Mesendoderm (in vitro differentiated cells): ENCODE measurements at places on chromosomes 3 and 15.
A peak's percentile ranks its signal among the peaks of the same experiment; 100 is the strongest.

GRCh38 chr15:38750786-38751185, 186.2 kb upstream of the RASGRP1 start:
- H3K4me3 ChIP-seq, result no peak overlapping the region
- no peaks in the 10 kb centered on the region for H3K4me1 ChIP-seq
- no peak overlapping the region for H3K27ac ChIP-seq
- H3K36me3 ChIP-seq, result no peaks in the 10 kb centered on the region
- DNase-seq, result no peak
- no peaks in the 10 kb centered on the region for H3K27me3 ChIP-seq

DNA sequence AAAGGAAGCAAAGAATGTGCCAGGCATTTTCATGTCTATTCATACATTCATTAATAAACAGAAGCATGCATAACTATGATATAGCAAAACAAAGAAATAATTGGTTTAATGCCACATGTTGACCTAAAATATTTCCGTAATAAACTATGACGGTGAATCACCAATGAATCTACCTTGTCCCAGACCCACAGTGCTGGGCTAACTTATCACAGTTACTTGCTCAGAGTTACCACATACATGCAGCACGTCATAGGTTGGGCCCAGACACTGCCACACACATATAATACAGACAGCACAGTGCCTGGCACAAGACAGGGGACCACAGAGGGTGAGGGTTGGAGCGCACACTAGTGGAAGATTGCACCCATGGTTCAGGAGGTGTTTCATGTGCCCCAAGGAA, 86.9 kb downstream of the ATP1B3 start:
- no peak for DNase-seq
- no peaks in the 10 kb centered on the region for H3K27me3 ChIP-seq
- no peak overlapping the region for H3K4me3 ChIP-seq

DNA sequence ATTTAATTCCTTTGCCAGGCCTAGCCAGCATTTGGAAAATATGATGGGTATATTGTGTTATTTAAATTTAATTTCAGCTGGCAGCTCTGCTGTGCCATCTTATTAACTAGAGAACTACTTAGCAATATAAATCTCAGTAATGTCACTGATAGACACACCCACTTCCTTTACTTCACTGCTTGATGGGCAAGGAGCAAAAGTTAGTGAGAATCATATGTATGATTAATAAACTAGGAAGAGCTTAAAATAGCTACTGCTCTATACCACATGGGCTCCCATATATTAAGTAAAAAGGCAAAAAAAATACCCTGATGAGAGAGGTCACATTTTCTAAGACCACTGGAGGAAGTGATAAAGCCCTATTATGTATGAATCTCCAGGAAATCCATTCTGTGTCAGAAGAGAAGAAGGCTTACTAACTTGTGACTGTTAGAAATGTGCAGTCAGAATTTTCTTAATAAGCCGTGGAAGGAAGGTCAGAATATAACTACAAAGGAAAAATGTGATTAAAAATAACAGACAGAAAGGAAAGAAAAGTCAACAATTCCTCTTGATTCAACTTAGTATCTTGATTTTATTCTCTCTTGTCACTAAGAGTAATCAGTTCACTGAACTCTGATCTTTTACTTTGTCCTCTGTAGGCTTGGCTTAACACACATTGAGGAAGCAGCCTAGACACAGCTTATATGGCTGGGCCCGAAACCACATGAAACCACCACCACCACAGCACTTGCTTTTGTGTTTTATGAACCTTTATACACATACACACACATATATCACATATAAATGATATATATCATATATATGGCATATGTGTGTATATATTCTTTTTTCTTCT, 1233.9 kb upstream of the ALCAM start:
- H3K36me3 ChIP-seq, result no peaks in the 10 kb centered on the region
- H3K4me3 ChIP-seq, result no peak overlapping the region
- no peaks in the 10 kb centered on the region for H3K27me3 ChIP-seq

DNA sequence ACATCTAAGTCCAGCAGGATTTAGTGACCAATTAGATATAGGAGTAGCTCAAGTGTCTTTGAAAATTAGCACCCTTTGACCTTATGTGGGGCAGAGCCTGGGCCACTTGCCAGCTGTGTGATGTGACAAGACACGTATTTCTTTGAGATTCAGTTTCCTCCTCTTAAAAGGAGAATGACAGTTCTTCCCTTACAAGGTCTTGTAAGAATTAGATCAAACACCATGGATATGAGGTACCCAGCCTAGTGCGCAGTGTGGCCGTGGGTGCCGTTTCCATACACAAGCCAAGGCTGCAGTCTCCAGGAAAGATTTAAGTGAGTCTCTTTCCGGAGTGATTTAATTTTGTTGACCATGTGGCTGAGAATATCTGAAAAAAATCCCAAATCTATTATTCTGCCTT, 46.3 kb downstream of the ARHGAP31 start:
- H3K36me3 ChIP-seq, result no peaks in the 10 kb centered on the region
- H3K27ac ChIP-seq, result no peak overlapping the region
- H3K4me1 ChIP-seq, result peaks cover 4% of the 10 kb centered on the region
- no peak for DNase-seq
- no peaks in the 10 kb centered on the region for H3K27me3 ChIP-seq

GRCh38 chr3:48034000-48034516, 17.8 kb upstream of the MAP4 start:
- DNase-seq, result peak; percentile 87
- peak overlapping the region; percentile 62 for H3K27ac ChIP-seq
- H3K4me1 ChIP-seq, result no peaks in the 10 kb centered on the region
- no peak overlapping the region for H3K4me3 ChIP-seq

GRCh38 chr3:147410526-147411237, 1.5 kb downstream of the ZIC1 start:
- no peaks in the 10 kb centered on the region for H3K36me3 ChIP-seq
- H3K4me3 ChIP-seq, result no peak overlapping the region
- peaks cover 74% of the 10 kb centered on the region for H3K27me3 ChIP-seq
- H3K27ac ChIP-seq, result no peak overlapping the region

GRCh38 chr3:2823031-2823430, 287.1 kb downstream of the IL5RA start:
- no peaks in the 10 kb centered on the region for H3K27me3 ChIP-seq
- no peaks in the 10 kb centered on the region for H3K36me3 ChIP-seq
- no peak for DNase-seq
- no peaks in the 10 kb centered on the region for H3K4me1 ChIP-seq
- H3K4me3 ChIP-seq, result no peak overlapping the region
- no peak overlapping the region for H3K27ac ChIP-seq

DNA sequence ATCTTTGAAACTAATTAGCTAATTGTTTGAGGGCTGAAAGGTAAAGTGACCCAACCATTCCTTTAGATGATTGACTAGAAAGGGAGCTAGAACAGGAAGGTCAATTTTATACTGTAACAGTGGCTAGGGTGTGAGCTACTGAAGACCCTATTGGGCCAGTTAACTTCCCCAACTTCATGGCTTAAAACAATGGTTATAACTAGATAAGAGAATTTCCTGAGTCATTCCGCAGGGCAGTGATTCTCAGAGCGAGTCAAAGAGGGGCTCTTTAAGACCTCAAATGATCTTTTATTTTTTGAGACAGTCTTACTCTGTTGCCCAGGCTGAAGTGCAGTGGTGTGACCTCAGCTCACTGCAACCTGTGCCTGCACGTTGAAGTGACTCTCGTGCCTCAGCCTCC, 33.7 kb upstream of the TTBK2 start:
- no peaks in the 10 kb centered on the region for H3K4me1 ChIP-seq
- H3K36me3 ChIP-seq, result peaks cover 4% of the 10 kb centered on the region
- H3K27ac ChIP-seq, result no peak overlapping the region
- DNase-seq, result no peak
- no peaks in the 10 kb centered on the region for H3K27me3 ChIP-seq

DNA sequence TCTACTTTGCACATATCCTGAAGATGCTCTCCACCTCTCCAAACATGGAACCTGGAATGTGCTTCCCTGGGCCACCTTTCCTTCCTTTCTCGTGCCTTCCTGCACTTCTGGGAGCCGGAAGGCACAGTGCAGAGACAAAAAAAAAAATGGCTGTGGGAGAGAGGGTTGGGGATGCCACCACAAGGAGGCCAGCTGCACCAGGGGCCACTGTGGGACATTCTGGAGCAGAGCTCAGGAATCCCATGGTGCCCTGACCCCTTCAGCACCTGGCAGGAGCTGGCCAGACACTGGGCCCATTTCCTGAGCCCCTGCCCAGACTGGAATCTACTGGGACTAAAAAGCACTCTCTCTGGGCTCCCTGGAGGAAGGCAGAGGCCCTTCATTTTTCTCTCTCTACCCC, 7.9 kb upstream of the BCL2L10 start:
- H3K36me3 ChIP-seq, result no peaks in the 10 kb centered on the region
- DNase-seq, result no peak
- H3K27ac ChIP-seq, result no peak overlapping the region
- no peak overlapping the region for H3K4me3 ChIP-seq
- H3K27me3 ChIP-seq, result no peaks in the 10 kb centered on the region
- H3K4me1 ChIP-seq, result peaks cover 1% of the 10 kb centered on the region

GRCh38 chr15:98282656-98283332, 322.3 kb downstream of the ARRDC4 start:
- no peak overlapping the region for H3K4me3 ChIP-seq
- DNase-seq, result peak; percentile 84
- H3K4me1 ChIP-seq, result peaks cover 3% of the 10 kb centered on the region
- no peaks in the 10 kb centered on the region for H3K36me3 ChIP-seq
- no peaks in the 10 kb centered on the region for H3K27me3 ChIP-seq

DNA sequence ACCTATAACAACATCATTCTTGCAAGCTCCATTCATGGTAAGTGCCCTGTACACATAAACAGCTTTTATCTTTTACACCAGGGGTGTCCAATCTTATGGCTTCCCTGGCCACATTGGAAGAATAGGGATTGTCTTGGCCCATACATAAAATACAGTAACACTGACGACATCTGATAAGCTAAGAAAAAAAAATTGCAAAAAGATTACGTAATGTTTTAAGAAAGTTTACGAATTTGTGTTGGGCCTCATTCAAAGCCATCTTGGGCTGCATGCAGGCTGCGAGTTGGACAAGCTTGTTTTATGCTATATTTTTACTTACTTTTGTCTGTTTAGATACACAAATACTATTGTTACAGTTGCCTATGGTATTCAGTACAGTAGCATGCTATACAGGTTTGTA, 31.6 kb downstream of the ZNF654 start:
- no peaks in the 10 kb centered on the region for H3K36me3 ChIP-seq
- no peaks in the 10 kb centered on the region for H3K27me3 ChIP-seq
- no peak for DNase-seq
- H3K27ac ChIP-seq, result no peak overlapping the region
- peaks cover 5% of the 10 kb centered on the region for H3K4me1 ChIP-seq

GRCh38 chr3:150635526-150635925, 32.4 kb downstream of the SELENOT start:
- H3K27ac ChIP-seq, result no peak overlapping the region
- H3K4me3 ChIP-seq, result no peak overlapping the region
- H3K36me3 ChIP-seq, result no peaks in the 10 kb centered on the region
- no peaks in the 10 kb centered on the region for H3K4me1 ChIP-seq
- H3K27me3 ChIP-seq, result no peaks in the 10 kb centered on the region

DNA sequence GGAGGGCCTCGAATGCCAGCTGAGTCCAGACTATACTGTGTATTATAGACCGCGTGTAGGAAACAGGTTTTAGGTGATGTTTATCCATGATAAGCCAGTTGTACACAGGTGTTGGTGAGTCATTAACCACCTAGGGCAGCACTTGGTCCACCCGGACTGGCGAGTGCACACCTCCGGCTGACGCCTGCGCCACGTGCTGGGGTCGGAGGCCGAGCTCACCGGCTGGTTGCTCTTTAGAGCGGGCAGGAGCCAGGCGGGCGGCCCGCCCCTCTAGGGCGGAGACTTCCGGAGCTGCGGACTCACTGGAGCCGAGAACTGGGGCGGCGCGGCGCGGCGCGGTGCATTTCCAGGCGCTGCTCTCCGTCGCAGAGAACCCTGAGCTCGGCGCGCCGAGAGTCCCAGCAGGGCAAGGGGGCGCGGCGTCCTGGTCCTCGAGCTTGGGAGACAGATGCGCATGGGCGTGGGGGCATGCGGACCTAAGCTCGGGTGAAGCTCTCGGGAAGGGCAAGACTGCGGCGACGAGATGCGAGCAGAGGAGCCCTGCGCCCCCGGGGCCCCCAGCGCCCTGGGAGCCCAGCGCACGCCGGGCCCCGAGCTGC, at the start of gene ESYT3:
ESYT3 (plus strand) TSS at position 341 of the 599 bp plus-strand sequence; CDS start at position 524, 183 bp downstream.
- H3K27ac ChIP-seq, result no peak within 1 kb of the TSS
- peak within 1 kb of the TSS; percentile 27 for H3K4me3 ChIP-seq
- peak; percentile 84 for DNase-seq
- H3K36me3 ChIP-seq, result no peaks in the 10 kb centered on the region

DNA sequence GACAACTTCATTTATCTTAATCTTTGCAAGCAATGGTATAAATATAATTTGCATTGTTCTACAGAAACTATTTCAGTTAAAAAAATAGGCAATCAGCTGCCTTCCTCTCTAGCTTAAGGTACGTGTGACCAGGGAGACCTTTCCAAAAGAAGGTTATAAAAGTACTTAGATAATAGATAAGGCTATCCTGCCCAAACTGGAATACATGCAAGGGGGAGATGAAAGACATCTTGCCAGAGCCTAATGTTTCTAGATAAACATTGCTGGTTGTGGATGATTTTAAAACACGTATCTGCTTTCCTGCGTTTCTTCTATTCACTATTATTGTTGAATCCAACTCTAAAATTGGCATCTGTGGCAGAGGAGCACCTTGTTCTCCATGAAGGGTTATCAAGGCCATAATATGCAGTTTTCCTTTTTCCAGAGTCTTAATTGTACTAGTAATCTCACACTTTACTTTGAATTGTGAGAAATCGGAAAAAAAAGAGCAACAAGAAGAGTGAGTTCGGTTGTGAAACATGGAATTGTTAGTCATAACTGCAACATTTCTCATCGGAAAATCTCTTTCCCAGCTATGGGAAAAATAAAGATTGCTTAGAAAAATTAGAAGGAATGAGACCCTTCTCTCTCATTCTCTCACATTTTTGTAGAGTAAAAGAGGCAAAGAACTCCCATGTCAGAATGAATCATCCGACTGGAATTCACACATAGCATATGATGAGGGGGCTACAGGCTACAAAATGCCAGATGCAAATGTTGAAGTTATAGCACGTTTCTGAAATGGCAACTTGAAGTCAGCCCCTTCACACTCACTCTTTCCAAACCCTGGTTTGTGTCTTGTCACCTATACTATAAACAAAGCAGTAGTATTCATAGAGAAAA, 936.1 kb upstream of the NR2F2 start:
- H3K27me3 ChIP-seq, result no peaks in the 10 kb centered on the region
- no peak overlapping the region for H3K27ac ChIP-seq
- peak; percentile 83 for DNase-seq

GRCh38 chr15:58511599-58511987, 79.8 kb downstream of the LIPC start:
- no peaks in the 10 kb centered on the region for H3K36me3 ChIP-seq
- no peaks in the 10 kb centered on the region for H3K27me3 ChIP-seq
- no peak for DNase-seq
- H3K4me3 ChIP-seq, result no peak overlapping the region
- H3K27ac ChIP-seq, result no peak overlapping the region
- no peaks in the 10 kb centered on the region for H3K4me1 ChIP-seq
